Stimulated activated naive CD8-positive, alpha-beta T cell treated with anti-CD3 and anti-CD28 coated beads, Interleukin-15, amount 100 ng/mL, for 72 hours (primary cell): ENCODE measurements at places on chromosomes 3 and 15.

DNA sequence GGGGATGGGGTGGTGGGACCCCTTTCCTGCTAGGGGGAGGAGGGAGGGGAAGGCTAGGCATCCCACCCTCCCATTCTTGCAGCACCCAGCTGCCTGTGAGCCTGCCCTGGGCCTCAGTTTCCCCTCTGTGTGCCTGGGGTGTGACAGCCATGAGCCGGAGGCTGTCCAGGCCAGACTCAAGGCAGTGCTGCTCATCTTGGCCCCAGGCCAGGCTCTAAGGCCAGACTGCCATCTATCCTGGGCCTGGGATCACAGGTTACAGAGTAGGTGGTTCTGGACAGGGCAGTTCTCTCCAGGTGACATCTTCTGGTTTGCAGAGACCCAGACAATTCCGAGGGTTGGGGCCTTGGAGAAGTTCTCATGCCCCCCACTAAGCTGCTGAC, 3.3 kb upstream of the VILL start:
- DNase-seq = no peak

GRCh38 chr3:13665582-13666226, 116.8 kb downstream of the FBLN2 start:
- no peak for DNase-seq

DNA sequence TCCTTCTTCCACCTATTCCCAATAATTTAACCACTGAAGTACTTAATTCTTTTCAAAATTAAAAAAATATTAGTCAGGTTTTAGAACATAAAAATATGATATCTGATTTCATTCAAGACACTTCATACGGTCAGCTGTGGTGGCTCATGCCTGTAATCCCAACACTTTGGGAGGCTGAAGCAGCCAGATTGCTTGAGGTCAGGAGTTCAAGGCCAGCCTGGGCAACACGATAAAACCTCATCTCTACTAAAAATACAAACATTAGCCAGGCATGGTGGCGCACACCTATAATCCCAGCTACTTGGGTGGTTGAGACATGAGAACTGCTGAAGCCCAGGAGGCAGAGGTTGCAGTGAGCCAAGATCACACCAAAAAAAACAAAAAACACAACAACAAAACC, 56.7 kb downstream of the NBEAL2 start:
- no peak for DNase-seq

- DNase-seq = no peak
These were observed 77.3 kb upstream of the ATP2B2 start for GRCh38 chr3:10582733-10583132.

DNA sequence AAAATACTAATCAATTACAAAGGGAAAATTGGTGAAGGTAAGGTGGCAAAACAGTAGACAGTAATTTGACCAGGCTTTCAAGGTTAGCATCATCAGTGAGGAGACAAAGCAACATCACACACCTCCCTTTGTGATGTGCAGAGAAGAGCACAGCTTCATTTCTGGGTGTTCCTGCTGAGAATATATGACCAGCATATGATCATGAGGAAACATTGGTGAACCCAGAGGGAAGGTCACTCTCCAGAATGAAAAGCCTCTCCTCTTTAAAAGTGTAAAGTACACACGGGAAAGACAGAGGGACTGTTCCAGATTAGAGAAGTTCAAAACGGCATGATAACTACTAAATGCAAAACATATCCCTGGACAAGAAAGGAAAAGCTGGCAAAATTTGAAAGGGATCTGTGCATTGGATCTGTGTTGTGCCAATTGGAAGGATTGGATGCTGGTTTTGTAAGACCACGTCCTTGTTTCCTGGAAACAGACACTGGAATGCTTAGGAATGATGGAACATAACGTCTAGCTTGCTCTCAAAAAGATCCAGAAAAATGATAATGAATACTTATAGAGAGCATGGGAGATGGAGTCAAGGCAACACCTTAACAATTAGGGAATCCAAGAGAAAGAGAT, 80.6 kb upstream of the MITF start:
- no peak for DNase-seq

GRCh38 chr3:173584093-173584837, 186.7 kb downstream of the NLGN1 start:
- no peak for DNase-seq

DNA sequence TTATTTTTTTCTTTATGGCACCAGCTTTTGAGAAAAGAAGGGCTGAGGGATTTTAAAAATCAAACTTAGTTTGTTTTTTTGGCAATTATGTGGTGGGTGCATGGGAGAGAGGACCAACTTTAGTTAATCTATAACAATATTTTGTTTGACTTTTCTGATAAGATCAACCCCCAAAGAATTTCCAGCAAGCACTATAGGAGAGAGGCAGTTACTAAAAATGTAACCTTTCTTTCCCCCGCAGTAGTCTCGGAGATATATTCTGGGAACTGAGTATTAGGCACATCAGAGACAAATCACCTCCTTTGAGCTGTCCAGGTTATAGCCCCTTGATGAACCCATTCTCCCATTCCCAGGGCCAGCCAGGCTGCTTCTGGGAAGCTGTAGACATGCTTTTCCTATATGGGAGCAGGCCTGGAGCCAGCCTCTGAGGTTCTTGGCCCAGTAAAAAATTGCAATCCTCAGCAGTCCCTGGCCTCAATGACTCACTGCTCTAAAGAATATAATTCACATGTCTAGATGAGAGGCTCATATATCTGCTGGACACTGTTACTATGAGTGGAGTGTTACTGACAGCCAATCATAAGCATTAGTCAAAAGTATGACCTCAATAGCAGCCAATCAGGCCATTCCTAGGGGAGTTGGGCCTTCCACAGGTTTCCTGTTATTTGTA, 138.3 kb upstream of the AGBL1 start:
- DNase-seq = no peak
